Tibial nerve (tissue), 4 donors: ENCODE measurements at places on chromosomes 3 and 15. TPM values are rescaled to one million over a fixed set of nuclear protein-coding genes. Genes with fewer than 3 reads are reported as not detected.

- H3K4me3 ChIP-seq: no peak overlapping the region
- DNase-seq: no peak
- H3K27me3 ChIP-seq: no peaks in the 10 kb centered on the region
- no peaks in the 10 kb centered on the region for H3K4me1 ChIP-seq
These were observed 30.7 kb upstream of the EIF1B start for GRCh38 chr3:40278791-40279190.

DNA sequence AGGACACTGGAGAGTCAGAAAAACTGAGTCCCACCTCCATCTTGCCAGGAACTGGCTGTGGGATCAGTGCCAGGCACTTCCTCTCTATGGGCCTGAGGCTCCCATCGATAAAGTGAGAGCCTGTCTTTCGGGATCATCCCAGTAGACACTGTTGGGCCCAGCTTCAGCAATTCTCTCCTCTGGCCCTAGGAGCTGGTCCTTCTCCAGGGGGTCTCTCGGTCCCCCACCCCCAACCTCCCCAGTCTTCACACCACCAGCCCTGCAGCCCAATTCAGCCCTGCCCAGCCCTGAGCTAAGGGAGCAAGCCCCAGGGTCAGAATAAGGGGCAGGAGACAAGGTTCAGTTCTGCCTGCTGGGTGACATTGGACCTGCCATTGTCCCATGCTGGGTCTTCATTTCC lies 4.5 kb upstream of the LCTL start:
- H3K36me3 ChIP-seq: no peaks in the 10 kb centered on the region
- no peak overlapping the region for H3K4me3 ChIP-seq
- no peak overlapping the region for H3K27ac ChIP-seq
- H3K4me1 ChIP-seq: peaks cover 25% of the 10 kb centered on the region
- no peak for DNase-seq

GRCh38 chr3:46538803-46539442 lies 27.2 kb downstream of the LRRC2 start:
- H3K4me3 ChIP-seq: no peak overlapping the region
- no peaks in the 10 kb centered on the region for H3K27me3 ChIP-seq
- no peaks in the 10 kb centered on the region for H3K36me3 ChIP-seq

Gene FBXO40
- not detected for total RNA-seq

- no peak overlapping the region for H3K27ac ChIP-seq
- H3K36me3 ChIP-seq: no peaks in the 10 kb centered on the region
- no peaks in the 10 kb centered on the region for H3K4me1 ChIP-seq
These were observed 285.4 kb downstream of the CNTN3 start for GRCh38 chr3:74329096-74329495.

DNA sequence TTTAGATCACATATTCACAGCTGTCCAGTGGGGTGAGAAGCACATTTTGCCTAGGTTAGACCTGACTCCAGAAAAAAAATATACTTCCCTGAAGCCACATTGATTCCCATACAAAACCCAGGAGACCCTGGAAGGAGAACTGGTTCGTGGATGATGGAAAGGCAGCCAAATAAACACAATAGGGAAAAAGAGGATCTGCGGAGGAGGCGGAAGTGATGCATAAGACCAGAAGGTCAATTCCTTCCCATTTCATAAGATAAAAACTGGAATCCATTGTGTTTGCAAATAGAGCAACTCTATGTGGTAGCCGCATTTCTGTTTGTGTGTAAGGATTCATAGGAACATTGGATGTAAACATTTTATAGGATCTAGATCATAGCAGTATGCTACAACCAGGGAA lies 781.9 kb upstream of the GRM7 start:
- no peak for DNase-seq
- no peaks in the 10 kb centered on the region for H3K36me3 ChIP-seq
- H3K27me3 ChIP-seq: no peaks in the 10 kb centered on the region
- no peak overlapping the region for H3K4me3 ChIP-seq
